ENCODE measurements at places on chromosomes 7 and 10.

DNA sequence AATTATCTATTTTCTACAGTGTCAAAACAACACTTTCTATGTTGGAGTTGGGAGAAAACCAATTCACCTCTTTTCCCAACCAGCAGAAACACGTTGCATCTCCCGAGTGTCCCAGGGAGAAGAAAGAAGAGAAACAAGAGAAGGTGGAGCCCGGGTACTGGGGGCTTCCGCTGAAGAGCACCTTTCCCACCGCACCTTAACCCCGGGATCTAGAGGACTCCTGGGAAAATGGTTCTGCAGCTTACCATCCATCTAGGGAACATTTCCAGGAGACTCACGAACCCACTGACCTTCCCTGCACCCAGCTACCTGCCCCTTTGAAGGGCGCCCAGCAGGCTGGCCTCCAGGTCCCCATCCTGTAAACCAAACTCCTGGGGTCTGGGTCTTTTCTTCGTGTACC, 346.8 kb downstream of the TCERG1L start:
- DNase-seq = no peak

GRCh38 chr10:57830877-57831560, 436.7 kb downstream of the IPMK start:
- DNase-seq = no peak

DNA sequence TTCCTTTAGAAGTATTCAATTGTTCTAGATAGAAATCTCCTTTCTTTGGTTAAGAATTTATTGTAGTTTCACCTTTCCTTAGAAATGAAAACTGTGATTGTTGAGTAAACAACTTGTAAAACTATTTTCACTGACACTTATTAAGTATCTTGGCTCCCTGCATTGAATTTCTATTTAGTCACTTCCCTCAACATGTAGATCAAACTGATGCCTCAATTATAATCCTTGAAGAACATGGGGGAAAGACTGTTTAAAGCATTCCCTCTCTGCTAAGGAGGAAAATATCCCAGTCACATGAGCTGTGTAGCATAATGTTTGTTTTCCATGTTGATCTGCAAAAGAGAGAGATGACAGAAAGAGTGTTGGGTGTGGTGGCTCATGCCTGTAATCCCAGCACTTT, 99.7 kb downstream of the PDE1C start:
- no peak for DNase-seq

- no peak for DNase-seq
Observed at GRCh38 chr10:123354521-123354920, 200.3 kb downstream of the BUB3 start.

DNA sequence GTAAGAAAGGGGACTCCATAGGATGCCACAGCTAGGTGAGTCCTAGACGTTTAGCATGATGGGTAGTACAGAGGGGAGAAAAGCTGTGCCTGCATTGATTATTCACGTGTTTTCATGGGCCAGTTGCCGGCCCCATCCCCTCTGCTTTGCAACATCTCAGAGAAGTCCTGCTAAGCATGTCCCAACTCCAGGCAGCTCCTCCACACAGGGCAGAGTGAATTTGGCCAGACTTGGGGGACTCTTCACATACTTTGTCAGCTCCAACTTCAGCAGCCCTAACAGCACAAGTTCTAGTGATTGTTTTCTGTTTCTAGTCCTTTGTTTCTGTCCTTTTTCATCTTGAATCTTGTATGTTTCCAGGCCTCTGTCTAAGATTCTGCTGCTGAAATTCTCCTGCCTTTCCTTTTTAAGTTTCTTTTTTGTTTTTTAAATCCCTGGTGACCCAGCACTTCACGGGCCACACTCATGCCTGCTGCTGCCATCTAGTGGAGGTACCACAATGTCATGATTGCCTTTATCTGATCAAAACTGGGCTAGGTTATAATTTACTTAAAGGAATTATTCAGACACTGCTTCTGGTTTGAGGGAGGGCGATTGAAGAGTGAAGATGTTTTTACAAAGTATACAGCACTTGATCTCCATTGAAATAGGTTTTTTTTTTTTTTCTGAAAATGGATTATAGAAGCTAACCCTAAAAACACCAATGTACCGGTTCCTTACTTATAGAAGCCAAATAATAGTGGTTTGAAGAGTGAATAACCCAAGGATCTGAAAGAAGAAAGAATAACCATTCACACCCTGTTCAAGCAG, 276.9 kb downstream of the CSTF2T start:
- DNase-seq = peak; percentile 74

DNA sequence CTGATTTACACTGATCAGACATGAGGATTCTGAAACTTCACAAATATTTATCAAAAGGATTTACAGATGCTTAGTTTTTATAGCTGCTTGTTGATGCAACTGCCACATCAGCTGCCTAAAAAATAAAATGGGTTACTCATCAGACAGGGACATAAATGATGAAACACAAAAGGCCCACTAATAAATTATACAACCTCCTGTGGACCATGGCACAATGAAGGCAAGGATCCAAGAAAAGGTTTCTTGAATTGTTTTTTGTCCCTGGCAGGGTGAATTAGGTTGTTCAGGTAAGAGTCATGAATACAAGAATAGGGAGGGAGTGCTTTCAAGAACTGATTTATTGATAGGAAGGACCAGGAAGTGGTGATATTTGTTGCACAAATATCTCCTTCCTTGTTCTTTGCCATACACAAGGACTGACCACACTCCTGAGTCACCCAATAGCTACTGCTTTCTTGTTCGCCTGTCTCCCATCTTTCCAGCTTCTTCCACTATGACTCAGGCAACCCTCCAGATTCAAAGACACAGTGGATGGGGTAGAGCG, 234.5 kb downstream of the AHR start:
- DNase-seq = peak; percentile 79

DNA sequence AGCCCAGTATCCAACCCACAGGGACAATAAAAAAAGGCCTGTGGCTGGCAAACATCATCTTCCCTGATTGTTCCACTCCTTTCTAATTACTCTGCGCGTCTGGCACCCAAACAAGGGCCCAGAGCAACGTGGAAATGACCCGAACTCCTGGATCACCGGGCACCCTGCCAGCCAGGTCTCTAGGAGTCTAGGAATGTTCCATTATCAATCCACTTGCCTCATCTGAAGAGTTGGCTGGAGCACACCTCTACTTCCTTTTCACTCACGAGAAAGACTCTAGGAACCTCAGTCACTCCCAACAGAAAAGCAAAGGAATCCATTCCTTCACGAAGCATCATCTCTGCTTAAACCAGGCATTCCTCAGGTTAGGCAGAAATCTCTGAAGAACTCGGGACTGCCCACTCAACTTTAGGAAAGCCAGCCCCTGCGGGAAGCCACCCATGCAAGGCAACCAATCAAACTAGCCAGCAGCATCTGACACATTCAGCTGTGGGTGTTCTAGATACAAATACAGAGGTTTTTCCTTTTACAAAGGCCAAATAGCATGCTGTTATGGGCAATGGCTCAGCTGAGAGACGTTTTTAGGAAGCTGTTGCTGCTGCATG, 37.7 kb downstream of the ATXN7L1 start:
- DNase-seq = peak; percentile 80

DNA sequence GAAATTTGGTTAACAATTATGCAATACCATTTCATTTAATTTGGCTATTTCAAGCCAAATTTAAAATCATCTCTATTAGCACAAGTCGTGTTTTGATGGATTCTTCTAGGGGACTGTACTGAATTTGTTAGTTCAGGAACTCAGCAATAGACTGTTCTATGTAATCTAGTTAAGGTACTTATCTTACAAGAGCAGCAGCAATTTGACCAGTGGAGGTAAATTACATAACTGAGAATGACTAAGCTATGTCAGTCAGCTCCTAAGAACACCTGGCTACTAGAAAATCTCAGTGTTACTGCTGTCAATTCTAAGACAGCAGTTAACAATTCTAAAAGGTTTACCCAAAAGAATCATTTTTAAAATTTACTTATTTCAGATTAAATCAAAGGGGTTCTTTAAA, 513.9 kb upstream of the ZWINT start:
- no peak for DNase-seq

DNA sequence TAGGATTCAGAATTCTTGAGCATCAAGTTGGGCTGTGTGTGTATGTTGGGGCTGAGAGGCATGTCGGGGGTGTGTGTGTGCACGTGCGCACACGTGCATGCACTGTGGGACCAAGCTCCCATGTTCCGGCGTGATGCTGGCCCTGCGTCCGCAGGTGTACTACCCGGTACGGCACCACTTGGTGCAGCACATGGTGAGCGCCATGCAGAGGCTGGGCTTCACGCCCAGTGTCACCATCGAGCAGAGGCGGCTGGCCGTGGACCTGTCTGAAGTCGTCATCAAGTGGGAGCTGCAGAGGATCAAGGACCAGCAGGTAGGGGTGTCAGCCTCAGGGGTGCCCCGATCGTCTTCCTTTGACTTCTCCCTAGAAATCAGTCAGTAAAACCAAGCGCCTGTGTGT, 77.7 kb downstream of the TRRAP start:
- DNase-seq = no peak

DNA sequence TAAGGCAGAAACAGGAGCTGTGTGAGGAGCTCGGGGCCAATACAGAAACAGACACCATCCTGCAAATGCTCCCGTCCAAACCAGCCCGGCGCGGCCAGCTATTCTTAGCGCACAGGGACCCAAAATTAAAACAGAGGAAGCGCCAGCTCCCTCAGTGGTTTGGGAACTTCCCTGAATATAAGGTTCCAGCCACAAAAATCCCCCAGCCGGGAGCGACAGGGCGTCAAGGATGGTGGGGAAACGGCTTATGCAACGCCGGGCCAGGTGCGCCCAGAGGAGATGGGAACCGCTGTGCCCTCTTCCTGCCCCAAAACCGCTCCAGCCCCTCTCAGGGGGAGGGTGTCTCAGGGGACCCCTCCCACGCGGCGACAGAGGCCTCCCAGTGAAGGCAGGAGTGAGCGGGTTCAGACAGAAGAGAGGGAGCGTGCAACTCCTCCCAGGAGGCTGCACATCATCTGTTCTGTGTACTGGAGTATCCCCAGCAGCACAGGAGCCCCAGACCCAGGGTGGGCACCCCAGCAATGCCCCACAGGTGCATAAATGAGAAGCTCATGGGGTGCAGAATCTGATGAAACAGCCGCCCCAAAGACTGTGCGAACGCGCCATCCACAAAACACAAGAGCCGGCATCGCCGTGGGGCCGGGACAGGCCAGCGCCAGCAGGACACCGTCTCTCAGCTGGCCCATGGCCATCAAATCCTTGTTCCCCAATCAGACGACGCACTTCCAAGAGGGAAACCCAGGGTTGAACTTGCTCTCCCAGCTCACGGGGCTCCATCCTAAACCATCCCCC, 73.9 kb upstream of the PDGFA start:
- DNase-seq = no peak

DNA sequence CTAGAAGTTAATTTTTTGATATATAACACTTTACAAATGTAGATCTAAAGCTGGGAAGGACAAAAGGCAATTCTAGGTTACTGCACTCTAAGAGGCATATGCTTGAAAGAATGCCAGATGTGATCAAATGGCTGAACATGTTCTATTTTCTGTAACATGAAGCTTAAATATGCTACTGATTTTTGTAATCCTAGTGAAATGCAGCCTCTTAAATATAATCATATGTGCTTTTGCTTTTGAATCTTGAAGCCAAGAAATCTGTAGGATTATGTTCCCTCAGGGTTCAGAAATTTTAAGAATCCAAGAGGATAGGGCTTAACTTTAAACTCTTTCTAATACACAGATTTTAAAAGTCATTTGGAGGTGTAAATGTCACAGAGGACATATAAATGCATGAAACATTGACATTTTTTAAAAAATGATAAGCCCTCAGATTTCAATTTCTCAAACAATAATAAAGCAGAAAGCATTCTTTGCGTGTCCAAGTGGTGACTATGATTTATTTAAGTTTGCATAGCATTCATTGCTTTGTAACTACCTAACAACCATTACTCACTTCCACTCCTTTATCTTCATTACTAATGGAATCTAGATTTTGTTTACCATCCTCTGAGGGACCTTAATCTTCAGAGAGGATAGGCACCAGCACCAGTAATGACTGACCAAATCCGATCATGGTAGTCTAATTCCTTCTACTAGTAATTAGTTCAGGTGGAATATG, 170.4 kb downstream of the MAGI2 start:
- DNase-seq = peak; percentile 18
